H4 (cell line): ENCODE measurements at places on chromosomes 5 and 9. TPM values are rescaled to one million over a fixed set of nuclear protein-coding genes. Genes with fewer than 3 reads are reported as not detected.
A peak's percentile ranks its signal among the peaks of the same experiment; 100 is the strongest.

DNA sequence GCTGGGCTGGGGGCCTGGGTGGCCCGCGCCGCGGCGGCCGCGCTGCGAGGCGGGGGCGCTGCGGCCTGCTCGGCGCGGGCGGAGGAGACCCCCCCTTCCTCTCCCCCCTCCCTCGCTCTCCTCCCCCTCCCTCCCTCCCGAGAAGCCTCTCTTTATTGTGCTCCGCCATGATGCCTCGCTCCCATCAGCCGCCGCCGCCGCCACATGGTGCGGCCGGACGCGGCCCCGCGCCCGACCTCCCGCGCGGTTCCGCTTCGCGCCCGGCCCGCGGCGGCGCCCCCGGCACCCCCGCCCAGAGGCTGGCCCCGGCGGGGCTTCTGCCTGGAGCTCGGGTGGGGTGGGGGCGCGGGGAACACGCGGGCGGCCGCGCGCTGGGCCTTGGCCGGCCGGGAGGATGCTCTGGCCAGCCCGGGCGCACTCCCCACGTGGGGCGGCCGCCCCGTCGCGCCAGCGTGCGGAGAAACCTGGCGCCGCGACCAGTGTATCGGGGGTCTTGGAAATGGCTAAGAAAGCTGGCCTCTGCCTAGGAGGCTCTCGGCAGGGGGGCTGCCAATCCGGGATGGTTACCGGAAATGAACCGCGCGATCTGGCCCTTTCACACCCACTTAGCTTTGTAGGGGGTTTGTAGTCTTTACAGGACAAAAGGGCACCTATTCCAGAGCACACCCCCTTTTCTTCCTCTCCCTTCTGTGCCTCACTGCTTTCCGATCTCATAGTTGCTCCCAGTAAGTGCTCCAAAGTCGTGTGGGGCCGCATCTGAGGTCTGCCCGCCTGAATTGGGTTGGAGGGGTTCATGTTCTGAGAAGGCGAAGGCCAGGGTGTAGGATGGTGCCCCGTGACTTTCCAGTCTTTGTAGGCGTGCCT lies 1.0 kb downstream of the SET start:
- DNase-seq = peak; percentile 47

- DNase-seq = peak; percentile 57
These were observed 168.8 kb downstream of the PDE4D start for GRCh38 chr5:59724482-59725391.

GRCh38 chr5:133938039-133938821 lies 30.2 kb downstream of the C5orf15 start:
- no peak for DNase-seq

Gene DNAJC25
- total RNA-seq = 10.3 and 11.6 TPM in 2 replicates

Gene KCNV2
- total RNA-seq = not detected in 2 replicates
